GM04504 (cell line): ENCODE measurements at places on chromosomes 4 and X.

GRCh38 chr4:169619518-169619957, 840 bp upstream of the CLCN3 start:
- no peak for DNase-seq

- DNase-seq, result no peak
Observed at GRCh38 chrX:96841325-96841724, 42.4 kb upstream of the RPA4 start.

DNA sequence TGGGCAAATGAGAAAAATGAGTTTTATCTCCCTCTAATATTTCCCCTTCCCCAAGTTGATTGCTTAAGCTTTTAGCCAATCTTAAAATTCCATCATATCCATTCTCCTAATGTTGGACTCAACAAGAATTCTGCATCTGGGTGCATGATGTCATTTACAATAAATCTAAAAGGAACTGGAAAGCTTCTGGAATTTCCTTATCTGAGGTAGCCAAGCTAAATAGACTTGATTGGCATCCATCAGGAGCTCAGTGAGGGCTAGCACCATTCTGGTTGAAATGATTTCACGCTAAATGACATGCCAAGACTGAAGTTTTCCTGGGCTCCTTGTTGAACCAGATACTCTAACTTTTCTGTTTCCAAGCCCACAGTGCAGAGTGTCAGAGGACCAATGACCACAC, 110.3 kb upstream of the SCML1 start:
- DNase-seq, result no peak

DNA sequence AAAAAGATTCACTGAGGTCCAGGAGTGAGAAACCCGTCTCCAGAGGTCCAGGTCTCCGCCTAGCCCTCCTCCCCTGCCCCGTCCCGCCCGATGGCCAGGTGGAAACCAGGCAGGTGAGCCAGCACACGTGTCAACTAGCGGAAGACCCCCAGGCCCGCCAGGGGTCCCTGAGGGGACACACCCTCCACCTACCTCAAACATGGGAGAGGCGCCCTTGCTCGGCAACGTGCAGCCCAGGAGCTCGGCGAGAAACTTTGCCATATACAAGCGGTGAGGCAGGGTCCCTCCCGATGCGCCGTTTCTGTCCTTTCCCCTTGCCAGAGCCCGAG, 330.0 kb downstream of the HNRNPD start:
- no peak for DNase-seq

GRCh38 chr4:185552254-185552653, 16.9 kb upstream of the PDLIM3 start:
- no peak for DNase-seq

DNA sequence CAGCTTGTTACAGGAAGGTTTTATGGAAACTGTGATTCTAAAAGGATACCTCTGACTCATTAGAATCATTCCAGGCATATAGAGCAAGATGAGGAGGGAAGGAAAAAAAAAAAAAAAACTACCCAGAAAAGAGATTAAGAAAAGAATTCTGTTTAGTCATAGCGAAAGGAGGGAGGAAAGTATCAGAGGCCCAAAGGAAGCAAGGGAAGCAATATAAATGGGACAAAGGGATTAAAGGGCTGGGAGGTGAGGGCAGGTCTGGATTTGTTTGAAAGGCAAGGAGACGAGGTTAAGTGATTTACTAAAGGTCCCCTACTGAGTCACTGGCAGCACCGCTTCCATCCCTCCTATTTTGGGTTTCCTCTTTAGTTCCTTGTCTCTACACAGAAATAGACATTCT, 88.6 kb upstream of the IL1RAPL1 start:
- DNase-seq, result no peak

- no peak for DNase-seq
Observed at GRCh38 chr4:112978691-112979472, 70.6 kb upstream of the ANK2 start.

- no peak for DNase-seq
Observed at GRCh38 chr4:119933606-119934005, 133.0 kb downstream of the MAD2L1 start.

DNA sequence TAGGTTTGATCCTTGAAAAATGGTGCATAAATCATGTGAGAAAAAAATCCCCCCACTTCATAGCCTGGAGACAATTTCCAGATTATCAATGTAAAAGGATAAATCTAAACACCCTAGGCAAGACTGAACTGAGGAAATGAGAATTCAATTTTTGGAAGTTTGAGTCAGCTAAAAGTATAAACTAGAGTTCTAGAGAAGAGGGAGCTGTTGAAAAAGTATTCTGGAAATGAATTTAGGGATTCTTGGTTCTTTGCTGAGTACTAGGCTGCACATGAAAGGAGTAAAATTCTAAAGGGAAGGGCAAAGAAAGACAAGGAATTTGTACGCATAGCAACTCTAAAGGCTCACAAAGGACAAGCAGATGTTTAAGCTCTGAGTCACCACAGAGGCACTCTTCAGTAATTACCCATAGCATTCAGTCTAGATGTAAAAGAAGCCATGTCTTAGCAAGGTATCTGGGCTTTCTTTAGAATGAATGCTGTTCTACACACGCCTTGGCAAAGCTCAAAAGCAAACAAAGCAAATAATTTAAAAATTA, 896.5 kb downstream of the PDHA2 start:
- no peak for DNase-seq

DNA sequence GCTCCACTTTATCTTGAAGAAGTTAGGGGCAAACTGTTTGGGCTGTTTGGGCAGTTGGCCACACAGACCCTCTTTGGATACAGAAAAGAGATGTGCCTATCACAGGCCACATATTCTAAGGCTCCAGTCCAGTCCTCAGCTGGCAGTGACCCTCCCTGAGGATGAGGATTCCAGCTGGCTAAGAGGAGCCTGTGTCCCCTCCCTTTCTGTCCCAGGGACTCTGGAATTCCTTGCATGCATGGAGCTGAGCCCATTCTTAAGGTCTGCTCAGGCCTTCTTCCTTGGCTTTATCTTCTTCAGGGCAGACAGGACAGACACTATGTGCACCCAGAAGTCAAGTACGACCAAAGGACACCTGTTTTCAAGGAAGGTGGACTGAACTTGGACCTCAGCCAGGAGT, 23.8 kb upstream of the GK2 start:
- DNase-seq, result no peak

DNA sequence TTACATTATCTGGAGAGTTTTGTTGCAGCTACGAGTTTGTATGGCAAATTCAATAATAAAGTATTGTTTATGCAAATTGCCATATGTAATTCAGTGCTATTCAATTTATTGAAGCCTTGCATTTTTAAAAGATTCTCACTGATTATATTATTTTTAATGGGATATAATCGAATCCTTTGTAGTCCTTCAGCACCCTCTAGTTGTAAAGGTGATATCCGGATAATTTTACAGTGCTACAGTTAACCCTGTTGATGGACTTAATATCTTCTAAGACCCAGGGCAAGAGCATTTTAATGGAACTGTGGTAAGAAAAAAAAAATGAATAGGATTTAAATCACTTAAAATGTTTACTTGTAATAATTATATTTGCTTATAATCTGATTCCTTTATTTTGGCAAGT, 48.5 kb upstream of the GRIA2 start:
- no peak for DNase-seq

GRCh38 chr4:57231781-57232180, 121.6 kb upstream of the IGFBP7 start:
- no peak for DNase-seq

DNA sequence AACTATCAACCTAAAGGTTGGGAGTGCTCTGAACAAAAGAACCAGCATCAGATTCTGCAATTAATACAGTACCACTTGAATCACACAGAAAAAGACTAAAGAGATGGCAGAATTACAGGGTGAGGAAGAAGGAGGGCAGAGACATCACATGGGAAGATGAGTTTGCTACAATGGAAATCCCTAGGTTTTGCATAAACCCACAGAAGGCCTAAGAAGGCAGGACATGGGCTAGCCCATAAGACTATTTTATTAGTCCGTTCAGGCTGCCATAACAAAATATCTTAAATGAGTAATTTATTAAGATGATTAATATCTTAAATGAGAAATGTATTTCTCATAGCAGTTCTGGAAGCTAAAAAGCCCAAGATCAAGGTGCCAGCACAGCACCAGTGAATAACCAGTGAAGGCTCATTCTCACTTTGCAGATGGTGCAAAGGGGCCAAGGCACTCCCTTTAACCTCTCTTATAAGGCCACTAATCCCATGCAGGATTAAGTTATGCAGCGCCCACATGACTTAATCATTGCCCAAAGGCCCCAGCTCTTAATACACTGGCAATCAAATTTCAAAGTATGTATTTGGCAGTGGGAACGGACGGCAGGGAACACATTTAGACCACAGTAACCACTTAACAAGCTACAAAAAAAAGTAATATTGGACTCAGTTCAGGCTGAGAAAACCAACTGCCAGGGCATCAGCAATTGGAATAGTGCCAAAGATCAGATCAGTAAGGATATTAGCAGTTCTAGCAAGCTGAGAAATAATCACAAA, 47.6 kb upstream of the NEUROG2 start:
- no peak for DNase-seq

- no peak for DNase-seq
Observed at GRCh38 chrX:131607792-131608369, 64.0 kb downstream of the OR13H1 start.

DNA sequence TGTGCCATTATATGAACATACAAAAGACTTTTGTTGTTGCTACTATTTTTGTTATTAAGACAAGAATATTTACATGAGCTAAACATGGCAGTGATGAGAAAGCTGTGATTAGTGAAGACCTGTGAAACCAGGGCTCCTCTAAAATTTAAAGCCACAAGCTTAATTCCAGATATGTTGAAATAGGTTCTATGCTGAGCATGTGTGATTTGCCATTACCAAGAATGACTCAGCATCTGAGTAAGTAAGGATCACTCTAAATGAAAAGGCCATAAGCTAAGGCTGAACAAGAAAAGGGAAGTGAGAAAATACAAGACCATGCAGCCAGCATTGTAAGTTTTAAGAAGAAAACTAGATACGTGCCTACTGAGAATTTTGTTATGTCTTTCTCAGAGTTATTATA, 75.9 kb upstream of the CAMK2D start:
- DNase-seq, result peak; percentile 69

GRCh38 chr4:167379076-167379835, 145.0 kb upstream of the SPOCK3 start:
- DNase-seq, result no peak

DNA sequence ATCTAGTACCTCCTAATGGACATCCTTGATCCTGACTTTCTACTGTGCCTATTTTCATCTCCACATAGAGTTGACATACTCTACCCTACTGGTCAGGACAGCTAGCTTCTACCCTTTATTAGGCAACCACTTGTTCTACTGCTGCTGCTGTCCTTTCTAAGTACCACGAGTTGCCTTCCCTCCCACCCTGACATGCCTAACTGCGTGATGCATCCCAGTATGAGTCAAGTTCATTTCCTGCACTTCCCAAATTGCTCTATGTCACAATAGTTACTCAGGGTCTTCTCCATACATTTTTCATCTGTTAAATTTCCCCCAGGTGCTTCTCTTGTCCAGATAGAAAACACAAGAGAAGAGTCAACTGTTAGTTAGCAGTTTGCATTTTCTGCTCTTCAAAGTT, 133.4 kb downstream of the TBC1D19 start:
- peak; percentile 50 for DNase-seq

DNA sequence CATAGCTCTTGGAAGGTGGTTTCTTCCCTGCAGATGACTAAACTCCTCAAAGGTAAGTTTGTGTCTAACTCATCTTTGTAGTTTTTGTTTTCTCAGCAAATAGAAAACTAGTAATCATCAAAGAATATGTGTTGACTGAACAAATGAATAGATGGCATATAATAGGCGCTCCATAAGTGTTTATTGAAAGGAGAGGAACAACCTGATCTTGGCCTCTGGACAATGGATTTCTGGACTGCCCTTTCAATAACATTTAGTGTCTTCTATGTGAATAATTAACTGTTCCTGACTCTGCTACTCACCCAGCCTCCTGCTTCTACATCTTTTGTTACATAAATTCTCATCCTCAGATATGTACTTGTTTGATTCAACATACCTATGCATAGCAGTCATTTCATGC, 399.1 kb downstream of the PPP1R2C start:
- no peak for DNase-seq

DNA sequence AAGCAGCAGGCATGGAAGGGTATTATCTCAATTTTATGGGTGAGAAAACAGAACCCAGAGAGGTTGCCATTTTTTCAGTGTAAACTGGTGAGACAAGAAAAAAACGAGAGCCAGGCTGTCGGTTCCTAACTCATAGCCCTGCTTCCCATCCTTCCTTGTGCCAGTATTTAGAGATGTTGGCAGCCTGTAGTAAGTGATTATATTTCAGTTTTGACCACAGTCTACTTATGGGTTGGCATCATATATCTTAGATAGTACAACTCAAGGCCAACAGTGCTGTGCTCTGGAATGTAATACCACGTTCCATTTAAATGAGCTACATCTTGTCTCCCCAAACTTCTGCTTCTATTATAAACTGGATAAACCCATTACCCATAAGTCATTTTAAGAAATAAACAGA, 40.8 kb downstream of the XK start:
- DNase-seq, result no peak

- no peak for DNase-seq
Observed at GRCh38 chrX:139692506-139692849, 15.5 kb downstream of the MCF2 start.

DNA sequence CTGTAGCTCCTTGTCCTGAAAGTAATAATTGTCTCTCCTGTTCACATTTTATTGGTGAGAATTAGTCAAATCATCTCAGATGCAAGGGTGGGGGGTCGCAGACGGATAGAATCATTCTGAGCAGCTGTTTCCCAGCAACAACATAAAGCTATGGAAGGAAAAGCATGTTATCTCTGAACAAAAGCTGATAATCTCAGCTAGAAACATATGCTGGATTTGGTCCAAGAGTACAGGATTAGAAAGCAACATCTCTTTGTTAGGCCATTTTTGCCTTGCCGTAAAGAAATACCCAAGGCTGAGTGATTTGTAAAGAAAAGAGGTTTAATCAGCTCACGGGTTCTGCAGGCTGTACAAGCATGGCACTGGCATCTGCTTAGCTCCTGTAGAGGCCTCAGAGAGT, 472.8 kb upstream of the BOD1L1 start:
- no peak for DNase-seq

GRCh38 chr4:40289366-40290188, 45.6 kb upstream of the CHRNA9 start:
- no peak for DNase-seq

GRCh38 chrX:28787206-28787605, 200.0 kb downstream of the IL1RAPL1 start:
- DNase-seq, result peak; percentile 7

- peak; percentile 20 for DNase-seq
Observed at GRCh38 chrX:101485212-101485949, at the start of gene ARMCX4. ARMCX4 (plus strand) TSS chrX:101485456; CDS start chrX:101488590, 3,134 bp downstream.

DNA sequence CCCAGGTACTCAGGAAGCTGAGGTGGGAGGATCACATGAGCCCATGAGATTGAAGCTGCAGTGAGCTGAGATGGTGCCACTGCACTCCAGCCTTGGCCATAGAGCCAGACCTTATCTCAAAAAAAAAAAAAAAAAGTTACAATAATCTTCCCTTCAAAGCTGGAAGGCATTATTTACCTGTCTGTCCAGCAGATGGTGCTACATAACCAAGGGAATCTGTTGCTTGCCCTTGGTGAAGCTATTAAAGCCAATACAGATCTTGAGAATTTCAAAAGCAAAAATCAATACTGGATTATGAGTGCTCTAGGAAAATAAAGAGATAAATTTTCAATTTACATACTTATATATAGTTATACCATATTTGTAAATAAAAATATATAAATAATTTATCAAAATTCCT, 25.9 kb downstream of the PKD2 start:
- no peak for DNase-seq

- no peak for DNase-seq
Observed at GRCh38 chrX:153600032-153600373, 1.1 kb upstream of the CCNQ start.

GRCh38 chr4:167290678-167291077, 56.4 kb upstream of the SPOCK3 start:
- no peak for DNase-seq

GRCh38 chr4:87734936-87735335, 64.4 kb upstream of the IBSP start:
- no peak for DNase-seq
